Breast epithelium (tissue), 4 donors: ENCODE measurements at places on chromosomes 12 and 14.

GRCh38 chr14:86798330-86798729 is 1194.7 kb downstream of the GALC start:
- DNase-seq: no peak

GRCh38 chr12:92041742-92042141 is 103.9 kb downstream of the BTG1 start:
- no peak for DNase-seq

DNA sequence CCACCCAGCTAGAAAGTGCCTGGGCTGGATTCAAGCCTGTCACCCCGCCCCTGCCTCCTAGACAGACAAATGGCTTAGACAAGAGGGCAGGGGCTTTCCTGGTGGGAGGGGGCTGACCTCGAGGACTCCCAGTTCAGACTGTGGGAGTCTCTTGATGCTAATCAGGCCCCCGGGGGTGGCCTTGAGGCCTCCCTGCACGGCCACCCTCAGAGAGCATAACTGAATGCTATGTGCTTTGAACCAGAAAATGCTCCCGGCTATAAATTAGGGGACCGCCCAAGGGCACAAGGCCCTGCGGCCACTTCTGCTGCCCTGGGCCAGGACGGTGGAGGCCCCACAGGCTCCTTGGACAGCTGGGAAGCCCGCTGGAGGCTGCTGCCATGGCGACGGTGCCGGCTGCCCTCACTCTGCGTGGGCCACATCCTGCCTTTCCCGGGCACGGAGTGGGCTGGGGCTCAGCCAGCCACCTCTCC is 111.0 kb upstream of the NCOR2 start:
- DNase-seq: no peak

- DNase-seq: no peak
Observed at GRCh38 chr14:95233702-95234241, 76.4 kb upstream of the DICER1 start.

DNA sequence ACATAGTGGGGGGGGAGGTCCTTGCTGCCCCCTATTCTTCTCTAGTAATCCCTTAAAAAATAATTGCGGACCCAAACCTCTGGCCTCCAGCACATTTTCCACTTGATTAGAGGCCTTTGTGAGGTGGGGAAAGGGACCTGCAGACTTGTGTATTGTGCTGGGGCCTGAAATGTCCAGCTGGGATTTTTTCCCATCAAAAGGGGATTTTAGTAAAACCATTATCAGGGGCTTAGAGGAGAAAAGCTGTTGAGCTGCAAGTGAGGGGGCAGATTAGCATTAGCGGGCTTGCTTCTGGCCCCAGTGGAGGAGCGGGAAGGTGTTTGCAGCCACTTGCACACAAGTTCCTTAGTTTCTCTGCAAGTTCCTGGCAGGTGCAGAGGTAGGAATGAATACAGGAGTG is 13.9 kb downstream of the FBXL14 start:
- no peak for DNase-seq

- no peak for DNase-seq
Observed at GRCh38 chr12:2187195-2187945, 134.6 kb downstream of the CACNA1C start.

GRCh38 chr12:104109446-104110271 is 28.4 kb downstream of the NFYB start:
- no peak for DNase-seq

- no peak for DNase-seq
Observed at GRCh38 chr14:66403183-66403582, 83.0 kb upstream of the CCDC196 start.

- no peak for DNase-seq
Observed at GRCh38 chr14:22448905-22449599, 140.0 kb downstream of the DAD1 start.

DNA sequence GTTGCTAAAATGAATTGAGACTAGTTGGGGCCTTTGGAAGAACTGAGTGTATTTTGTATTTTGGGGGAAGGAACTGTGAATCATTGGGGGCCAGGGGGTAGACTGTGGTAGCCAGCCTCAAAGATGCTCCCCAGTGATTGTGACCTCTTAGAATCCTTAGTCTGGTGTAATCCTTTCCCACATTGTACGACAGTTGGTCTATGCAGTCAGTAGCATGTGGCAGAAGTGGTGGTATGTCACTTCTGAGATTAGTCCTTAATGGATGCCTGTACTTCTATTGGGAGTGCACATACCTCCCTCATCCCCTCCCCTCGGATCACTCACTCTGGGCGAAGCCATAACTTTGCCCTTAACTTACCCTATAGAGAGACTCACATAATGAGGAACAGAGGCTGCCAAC is 48.0 kb downstream of the USP15 start:
- no peak for DNase-seq

DNA sequence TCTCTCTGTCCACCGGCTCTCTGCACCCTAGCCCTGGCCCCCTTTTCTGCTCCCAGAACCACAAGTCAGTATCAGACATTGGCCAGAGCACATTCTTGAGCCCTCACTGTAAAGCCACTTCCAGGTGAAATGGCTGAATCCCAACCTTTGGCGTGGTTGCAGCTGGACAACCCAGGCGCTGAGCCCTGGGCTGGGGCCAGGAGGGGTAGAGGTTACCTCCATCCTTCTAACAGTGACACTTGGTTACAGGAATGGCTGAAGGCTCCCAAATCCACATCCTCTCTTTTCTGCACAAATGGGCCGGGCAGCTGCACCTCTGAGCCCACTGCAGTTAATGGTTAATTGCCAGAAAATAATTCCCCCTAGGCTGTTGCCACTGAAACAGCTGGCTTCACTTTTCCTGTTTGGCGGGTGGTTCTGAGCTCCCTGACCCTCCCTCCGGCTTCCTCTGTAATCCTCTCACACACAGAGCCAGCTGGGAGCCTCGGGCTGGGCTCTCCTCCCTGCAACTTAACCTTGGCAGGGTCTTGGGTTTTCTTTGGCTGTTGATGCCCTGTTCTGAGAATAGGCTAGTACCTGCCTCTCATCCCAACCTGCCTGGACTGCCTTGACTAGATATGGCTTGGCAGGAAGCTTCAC is 44.1 kb downstream of the TSPAN11 start:
- DNase-seq: no peak

DNA sequence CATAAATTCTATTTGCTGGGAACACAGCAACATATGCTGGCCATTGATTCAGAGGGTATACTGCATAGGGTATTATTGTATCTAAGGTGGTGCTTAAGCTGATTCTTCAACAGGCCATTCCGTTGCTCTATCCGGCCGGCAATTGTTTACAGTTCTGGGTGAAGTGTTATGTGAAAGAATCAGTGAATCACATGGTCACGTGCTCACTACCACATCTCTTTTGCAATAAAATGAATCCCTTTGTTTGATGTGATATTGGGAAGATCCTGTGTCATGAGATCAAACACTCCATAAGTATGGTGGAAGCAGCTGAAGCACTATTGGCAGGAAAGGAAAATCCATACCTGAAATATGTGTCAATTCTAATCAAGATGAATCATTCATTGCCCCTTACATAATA is 7.6 kb upstream of the USP15 start:
- no peak for DNase-seq

GRCh38 chr14:70289138-70289537 is 70.3 kb downstream of the COX16 start:
- no peak for DNase-seq

- DNase-seq: no peak
Observed at GRCh38 chr12:110355073-110355472, 48.4 kb downstream of the ANAPC7 start.

GRCh38 chr12:49796606-49797448 is 31.4 kb downstream of the NCKAP5L start:
- DNase-seq: no peak

GRCh38 chr12:57740656-57741412 is 2.3 kb upstream of the AGAP2 start:
- DNase-seq: no peak

GRCh38 chr12:51891843-51892242 is 3.9 kb downstream of the ANKRD33 start:
- no peak for DNase-seq

- peak; percentile 94 for DNase-seq
Observed at GRCh38 chr12:55847603-55848291, 5.0 kb upstream of the MMP19 start.

DNA sequence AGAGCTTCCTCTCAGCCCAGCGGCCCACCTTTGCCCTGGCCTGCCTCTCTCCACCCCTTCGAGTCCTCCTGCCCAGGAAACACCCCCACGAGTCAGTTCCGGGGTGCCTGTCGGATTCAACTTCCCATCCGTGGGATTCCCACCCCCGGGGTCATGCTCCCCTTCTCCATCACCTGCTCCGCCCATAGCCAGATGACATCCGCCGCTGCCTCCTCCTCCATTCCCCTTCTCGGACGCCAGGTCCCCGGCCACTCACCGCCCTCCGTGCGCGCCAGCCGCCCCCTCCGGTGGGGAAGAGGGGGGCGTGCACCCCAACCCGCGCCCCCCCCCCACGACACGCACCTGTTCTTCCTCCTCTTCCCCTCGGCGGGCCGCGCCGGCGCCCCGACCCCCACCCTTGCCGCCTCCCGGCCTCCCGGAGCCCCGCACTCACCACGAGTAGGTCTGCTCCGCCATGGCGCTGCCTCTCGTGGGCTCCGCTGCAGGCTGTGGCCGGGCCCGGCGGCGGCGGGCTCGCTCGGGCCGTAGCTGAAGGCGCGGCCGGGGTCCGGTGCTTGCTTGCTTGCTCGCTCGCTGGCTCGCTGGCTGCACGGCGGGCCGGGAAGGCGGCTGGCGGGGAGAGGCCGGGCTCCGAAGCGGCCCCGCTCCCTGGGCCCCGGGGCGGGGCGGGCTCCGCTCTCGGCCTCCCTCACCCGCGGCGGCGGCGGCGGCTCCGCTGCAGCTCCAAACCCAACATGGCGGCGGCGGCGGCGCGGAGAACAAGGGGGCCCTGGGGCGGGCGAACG is 554 bp downstream of the SPPL3 start:
- DNase-seq: peak; percentile 46

GRCh38 chr14:50060871-50061663 is 55.3 kb downstream of the VCPKMT start:
- no peak for DNase-seq

DNA sequence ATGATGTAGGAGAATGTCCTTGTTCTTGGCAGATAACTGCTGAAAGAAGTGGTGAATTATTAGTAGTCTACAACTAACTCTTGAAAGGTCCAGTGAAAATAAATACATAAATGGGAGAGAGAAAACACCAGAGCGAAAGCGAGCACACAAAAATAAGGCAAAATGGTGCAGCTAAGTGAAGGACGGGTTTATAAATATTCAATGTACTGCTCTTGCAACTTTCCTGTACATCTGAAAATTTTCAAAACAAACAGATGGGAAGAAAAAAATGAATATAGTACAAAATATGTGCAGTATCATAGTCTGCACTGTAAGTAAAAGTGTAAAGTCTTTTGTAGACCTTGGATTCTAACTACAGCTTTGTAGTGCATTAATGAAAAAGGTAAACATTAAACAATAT is 1.3 kb downstream of the MOK start:
- no peak for DNase-seq

GRCh38 chr12:89247541-89247942 is 104.8 kb downstream of the DUSP6 start:
- no peak for DNase-seq
